ENCODE measurements at places on chromosomes 2 and 18. TPM values are rescaled to one million over a fixed set of nuclear protein-coding genes. Genes with fewer than 3 reads are reported as not detected.

QPCT gene
- 76.0 TPM for total RNA-seq

GRCh38 chr2:119760237-119760955, 674 bp downstream of the PTPN4 start:
- DNase-seq, result peak; percentile 75

DNA sequence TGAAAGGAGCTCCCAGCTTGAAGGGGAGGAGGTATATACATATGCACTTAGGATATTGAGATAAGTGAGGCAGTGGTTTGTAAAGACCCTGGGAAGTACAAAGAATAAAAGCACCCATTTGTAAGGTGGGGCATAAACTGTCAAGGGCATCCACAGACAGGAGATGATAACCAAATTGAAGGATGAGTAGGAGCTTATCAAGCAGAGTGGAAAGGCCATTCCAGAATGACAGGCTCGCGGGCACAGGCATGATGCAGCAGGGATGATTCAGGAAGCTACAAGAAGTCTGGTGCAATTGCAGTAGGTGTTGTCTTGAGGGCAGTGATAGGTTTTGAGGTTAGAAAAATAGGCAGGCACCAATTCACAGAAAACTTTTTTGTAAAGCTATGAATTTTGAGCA, 504.8 kb downstream of the PIK3C3 start:
- no peak for DNase-seq

- DNase-seq, result no peak
Measured at GRCh38 chr2:39194686-39195085, 49.1 kb downstream of the CDKL4 start.

RAD51AP2 gene
- 0.16 TPM for total RNA-seq

GRCh38 chr2:10084223-10084865, 4.1 kb upstream of the CYS1 start:
- no peak for DNase-seq
